NCI-H1105 treated with DMSO at 0.1 percent for 48 hours (cell line): ENCODE measurements at places on chromosomes 11 and 22.

DNA sequence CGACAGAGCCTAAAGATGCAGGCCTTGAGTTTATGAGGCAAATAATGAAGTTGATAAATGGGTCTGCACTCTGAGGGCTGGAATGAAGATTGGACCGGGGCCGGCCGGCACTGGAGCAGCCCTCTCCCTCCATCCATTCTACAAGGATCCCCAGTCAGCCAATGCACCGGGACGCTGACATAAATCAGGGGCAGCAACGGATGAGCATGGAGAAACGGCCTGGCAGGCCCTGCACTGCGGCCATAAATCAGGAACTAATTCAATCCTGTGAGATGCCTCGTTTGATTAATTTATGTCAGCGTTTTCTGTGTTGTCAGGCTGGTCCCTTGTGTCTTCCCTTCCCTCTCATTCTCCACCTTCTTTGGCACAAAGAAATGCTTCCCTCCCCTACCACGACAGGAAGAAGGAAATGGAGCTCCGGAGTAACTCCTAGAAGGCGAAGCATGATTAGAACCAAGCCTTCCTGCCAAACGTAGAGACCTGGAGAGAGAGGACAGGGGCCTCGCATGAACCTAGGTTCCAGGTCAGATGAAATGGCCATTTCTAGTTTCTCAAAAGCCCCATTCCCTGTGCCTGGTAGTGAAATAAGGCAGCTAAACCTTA lies 358.4 kb downstream of the OPCML start:
- DNase-seq: no peak

DNA sequence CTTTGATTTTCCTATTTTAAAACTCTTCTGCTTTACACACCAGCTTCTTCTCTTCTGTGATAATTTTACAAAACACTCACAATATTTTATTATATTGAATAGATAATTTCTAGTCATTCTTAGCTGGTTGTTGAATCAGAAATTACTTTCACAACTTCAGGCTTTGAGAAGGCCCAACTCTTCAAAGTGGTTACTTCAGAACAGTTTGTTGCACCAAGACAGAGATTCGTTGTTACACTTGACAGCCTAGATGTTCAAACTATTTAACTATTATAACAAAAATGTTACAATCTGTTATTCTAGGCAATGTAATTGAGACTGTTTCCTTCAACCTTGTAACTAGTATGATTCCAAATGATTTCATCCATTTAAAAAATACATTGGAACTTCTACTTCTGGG lies 333.2 kb upstream of the CHORDC1 start:
- DNase-seq: no peak

DNA sequence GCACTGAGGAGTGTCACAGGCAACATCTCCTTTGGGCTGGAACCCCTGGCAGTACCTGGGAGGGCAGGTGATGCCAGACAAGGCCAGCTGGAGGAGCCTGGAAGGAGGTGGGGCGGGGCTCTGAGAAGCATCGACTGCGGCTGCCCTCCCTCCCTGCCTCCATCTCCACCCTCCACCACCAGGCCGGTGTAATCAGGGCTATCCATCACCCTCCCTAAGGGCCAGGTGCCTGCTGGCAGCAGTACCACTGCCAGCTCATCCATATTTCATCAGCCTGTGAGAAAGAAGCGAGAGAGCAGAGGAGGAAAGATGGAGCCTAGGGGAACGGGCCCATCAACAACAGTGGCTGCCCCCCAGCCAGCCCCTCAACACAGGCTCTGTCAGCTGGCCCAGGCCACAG lies 51.4 kb upstream of the RASD2 start:
- DNase-seq: peak; percentile 62

DNA sequence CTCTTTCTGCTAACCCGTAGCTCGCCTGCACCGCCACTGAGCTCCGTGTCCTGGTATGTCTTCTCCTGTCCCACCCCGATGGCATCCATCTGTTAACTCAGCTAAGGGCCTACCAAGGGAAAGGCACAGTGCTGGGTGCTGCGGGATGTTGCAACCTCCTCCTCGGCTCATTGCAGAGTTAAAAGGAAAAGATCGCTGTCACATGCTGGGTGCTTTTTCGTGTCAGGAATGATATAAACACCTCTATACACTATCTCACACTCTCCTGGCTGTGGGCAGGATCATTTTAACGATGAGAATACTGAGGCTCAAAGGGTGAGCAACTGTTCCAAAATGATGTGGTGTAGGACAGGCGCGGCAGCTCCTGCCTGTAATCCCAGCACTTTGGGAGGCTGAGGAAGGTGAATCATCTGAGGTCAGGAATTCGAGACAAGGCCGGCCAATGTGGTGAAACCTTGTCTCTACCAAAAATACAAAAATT lies 10.1 kb downstream of the TXN2 start:
- no peak for DNase-seq

DNA sequence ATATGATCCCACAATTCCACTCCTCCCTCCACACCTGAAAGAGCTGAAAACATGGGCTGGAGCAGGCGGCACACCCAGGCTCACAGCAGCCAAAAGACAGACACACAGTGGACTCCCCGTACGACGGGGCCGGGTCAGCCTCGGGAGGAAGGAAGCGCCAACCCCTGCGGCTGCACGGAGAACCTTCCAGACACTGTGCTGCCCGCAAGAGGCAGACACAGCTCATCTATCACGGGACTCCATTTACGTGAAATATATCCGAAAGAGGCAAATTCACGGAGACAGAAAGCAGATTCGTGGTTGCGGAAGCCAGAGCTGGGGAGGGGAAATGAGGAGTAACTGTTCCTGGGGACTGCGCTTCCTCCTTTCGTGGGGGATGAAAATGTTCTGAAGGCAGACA lies 165.0 kb downstream of the BRD1 start:
- no peak for DNase-seq

- DNase-seq: no peak
Observed at GRCh38 chr11:47308050-47308823, 38.3 kb downstream of the MADD start.

GRCh38 chr22:22770280-22770871 lies 117.2 kb upstream of the IGLL5 start:
- peak; percentile 17 for DNase-seq

DNA sequence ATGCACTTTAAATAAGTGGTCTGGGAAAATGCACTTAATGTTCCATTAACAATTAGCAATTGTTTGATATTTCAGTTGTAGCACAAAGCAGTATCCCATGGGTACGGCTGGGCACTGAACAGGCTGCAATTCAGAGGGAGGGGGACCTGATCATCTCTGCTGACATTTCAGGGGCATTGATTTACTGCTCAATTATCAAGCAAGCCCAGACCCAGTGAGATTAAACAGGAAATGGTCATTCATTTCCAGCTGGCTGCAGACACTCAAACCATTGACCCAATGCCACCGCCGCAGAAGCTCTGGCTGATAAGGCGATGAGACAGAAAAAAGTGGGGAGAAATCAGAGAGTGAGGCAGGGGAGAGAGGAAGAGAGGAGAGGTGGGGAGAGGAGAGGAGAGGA lies 1.2 kb downstream of the GPR83 start:
- no peak for DNase-seq

DNA sequence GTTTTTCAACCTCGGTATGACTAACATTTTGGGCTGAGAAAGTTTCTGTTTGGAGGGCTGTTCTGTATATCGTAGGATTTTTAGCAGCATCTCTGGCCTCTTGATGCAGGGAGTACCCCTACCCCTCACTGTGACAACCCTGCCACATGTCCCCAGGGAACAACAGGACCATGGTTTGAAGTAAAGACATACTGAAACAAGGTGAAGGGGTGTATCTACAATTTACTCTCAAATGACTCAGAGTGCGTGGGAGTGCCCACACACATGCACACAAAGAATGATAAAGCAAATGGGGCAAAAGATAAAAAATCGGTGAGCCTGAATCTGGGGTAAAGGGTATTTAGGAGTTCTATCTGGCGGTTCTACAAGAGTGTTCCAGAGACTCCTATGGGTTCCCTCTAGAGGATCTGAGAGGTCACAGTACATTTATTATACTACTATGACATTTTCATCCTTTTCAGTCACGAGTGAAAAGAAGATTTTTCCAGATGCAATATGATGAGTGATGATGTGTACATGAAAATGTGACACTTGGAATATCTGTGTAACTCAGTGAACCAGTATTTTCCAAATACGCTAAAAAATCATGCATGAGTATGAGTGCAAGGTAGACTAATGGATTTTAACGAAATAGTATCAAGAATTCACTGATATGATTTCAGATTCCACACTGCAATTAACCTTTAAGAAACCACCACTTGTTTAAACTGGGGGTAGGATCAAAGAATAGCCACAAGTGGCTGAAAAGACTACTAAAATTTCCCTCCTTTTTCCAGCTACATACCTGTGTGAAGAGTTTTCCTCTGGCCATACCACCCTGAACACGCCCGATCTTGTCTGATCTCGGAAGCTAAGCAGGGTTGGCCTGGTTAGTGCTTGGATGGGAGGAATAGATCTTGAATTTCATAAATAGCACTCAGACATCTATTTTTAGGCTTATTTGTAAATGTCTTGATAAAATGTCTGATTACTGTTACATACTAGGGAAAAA lies 56.3 kb upstream of the YPEL1 start:
- DNase-seq: no peak

- DNase-seq: no peak
Observed at GRCh38 chr11:74507582-74507981, 14.1 kb upstream of the LIPT2 start.

GRCh38 chr11:65850217-65851082 lies 7.5 kb downstream of the CFL1 start:
- DNase-seq: no peak

DNA sequence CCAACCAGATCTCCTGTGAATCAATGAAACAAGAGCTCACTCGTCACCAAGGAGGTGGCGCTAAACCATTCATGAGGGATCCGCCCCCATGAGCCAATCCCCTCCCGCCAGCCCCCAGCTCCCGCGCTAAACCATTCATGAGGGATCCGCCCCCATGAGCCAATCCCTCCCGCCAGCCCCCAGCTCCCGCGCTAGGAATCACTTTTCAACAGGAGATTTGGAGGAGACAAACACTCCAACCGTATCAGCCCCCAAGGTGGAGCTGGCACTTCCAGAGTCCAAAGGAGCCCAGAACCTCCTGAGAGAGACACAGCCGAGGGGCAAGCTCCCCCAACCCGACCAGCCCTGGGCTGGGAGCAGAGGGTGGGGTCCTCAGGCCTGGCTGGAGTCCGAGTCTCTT lies 40.9 kb upstream of the PRR5 start:
- DNase-seq: no peak

DNA sequence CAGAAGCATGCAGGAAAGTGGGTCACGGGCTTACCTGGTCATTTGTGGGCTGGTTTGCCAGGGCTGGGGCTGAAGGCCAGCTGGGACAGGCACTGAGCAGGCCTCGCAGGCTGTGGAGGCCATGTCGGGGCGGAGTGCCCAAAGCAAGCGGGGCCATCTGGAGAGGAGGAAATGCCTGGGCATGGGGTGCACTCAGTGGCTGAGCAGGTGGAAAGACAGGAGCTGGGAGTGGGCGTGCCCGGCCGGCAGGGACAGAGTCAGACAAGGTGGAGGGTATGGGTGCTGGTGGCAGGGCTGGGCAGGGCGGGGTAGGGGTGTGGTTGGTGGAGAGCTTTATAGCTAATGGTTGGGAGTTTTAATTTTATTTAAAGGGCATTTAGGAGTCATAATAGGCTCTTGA lies 27.4 kb downstream of the DAGLA start:
- DNase-seq: no peak

GRCh38 chr11:113531575-113532451 lies 56.6 kb upstream of the DRD2 start:
- DNase-seq: no peak

DNA sequence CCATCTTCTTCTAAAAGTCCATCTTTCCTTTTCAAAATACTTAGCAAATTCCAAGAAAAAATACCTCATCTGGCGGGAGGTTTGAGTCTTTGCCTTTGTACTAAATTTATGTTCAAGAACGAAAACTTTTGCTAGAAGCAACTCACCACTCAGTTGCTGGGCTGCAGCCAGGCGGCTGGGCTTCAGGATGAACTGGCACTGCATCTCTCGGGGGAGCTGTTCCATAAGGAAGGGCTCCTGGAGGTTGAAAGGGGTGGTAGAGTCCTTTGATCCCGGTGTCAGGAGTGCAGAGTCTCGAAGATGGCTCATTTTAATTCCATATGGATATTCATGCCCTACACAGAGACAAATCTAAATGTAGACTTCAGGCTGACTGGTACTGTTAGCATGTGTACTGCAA lies 105.8 kb downstream of the ARHGAP20 start:
- no peak for DNase-seq

DNA sequence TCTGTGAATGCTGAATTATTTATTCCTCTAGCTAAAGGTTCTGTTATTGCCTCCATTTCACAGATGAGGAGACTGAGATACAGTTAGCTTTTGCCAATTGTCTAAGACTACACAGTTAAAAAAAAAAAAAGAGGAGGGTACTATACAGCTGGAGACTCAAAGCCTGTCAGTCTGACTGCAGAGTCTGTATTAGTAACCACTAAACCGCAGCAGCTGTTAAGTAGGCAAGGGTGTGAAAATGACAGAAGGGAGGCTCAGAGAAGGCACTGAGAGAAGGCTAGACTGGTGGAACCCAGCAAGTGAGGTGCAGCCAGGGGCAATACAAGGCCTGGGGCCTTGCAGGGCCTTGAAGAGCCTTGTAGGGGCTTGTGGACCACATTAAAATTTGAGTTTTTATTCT lies 181.2 kb downstream of the CSNK2A3 start:
- no peak for DNase-seq

DNA sequence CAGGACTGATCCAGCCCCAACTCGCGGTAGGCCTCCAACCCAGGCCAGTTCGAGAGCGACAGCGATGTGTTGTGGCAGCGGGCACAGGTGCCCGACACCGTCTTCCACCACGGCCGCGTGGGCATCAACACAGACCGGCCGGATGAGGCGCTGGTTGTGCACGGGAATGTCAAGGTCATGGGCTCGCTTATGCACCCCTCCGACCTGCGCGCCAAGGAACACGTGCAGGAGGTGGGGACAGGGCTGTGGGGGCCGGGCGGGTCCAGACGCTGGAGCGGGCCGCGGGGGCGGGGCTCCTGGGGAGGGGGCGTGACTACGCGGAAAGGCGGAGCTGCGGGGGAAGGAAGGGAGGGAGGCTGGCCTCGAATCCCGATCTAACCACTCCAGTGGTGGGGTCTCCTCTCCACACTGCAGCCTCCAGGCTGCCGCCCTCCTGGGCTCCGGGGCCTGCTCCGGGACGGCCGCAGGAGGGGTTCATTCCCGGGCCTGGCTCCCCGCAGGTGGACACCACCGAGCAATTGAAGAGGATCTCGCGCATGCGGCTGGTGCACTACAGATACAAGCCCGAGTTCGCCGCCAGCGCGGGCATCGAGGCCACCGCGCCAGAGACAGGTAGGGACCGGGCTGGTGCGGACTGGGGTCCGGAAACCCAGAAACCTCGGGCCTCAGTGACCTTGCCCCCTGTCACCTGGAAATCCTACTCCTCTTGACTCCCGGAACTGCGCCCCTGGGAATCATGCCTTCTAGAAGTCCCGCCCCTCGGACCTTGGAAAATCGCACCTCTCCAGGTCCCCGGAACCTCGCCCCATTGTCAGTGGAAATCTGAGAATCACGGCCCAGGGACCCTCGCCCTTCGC lies 14.9 kb downstream of the TMEM258 start:
- DNase-seq: peak; percentile 23

GRCh38 chr11:90135016-90135415 lies 553 bp downstream of the NAALAD2 start:
- DNase-seq: no peak
